ENCODE measurements at places on chromosomes 1 and 21. TPM values are rescaled to one million over a fixed set of nuclear protein-coding genes. Genes with fewer than 3 reads are reported as not detected.

DNA sequence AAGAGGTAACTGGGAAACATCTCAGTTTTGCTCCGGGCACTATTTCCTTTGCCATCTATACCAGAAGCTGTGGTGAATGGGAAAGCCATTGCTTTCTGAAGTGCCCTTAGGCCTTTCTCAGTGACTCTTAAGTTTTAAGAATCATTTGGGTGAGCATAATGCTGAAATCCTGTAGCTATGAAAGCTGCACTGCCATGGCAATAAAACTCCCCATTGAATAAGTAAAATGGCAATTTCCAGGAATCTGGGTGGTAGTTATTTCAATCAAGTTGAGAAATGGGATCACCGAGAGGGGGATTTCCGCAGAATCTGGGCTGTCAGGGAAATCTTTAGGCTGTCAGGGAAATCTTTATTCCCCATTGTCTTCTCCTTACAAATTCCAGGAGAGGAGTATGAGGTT is 26.8 kb upstream of the MACF1 start:
- no peak for DNase-seq

GRCh38 chr1:56146449-56146848 is 432.9 kb downstream of the PLPP3 start:
- no peak for DNase-seq

Gene HPCAL4
- 2.2 TPM for polyA plus RNA-seq

- no peak for DNase-seq
These were observed 89.4 kb upstream of the KCNJ15 start for GRCh38 chr21:38167345-38167744.

GRCh38 chr1:43382027-43382779 is 7.4 kb downstream of the MED8 start:
- no peak for DNase-seq

Gene TMIGD3
- polyA plus RNA-seq, result 0.24 TPM
